Posterior cingulate gyrus (tissue), 11 donors: ENCODE measurements at places on chromosomes 7 and 10.

DNA sequence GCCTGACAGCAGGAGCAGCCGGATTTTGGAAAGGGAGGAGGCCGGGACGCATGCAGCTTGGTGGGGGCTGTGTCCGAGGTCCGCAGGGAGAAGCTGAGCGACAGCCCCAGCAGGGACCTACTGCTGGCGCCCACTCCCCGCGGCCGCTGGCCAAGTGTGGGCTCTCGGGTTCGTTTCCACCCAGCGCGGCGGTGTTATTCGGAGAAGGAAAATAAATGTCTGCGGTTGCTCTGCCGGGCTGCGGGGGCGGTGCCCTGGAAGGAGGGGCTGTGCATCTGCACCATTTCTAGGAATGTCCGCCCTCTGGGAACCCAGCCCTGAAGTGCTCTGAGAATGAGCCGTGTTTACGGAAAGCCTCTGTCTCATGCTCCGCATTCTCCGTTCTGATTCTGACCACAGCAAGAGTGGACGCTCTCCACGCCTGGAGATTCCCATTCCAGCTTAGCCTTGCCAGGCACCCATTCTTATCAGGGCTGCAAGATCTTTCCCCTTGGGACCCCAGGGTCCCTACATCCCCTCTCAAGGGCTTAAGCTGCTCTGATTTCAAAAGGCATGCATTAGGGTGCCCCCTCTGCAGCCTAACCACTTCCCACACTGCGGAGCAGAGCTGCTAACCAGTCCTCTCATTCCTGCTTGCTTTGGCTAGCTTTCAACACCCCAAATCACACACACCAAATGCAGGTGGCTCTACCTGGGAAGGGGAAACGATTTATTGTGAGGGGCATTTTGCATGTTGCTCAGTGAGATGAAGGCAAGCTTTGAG, 256.6 kb upstream of the GLI3 start:
- DNase-seq = peak; percentile 93

DNA sequence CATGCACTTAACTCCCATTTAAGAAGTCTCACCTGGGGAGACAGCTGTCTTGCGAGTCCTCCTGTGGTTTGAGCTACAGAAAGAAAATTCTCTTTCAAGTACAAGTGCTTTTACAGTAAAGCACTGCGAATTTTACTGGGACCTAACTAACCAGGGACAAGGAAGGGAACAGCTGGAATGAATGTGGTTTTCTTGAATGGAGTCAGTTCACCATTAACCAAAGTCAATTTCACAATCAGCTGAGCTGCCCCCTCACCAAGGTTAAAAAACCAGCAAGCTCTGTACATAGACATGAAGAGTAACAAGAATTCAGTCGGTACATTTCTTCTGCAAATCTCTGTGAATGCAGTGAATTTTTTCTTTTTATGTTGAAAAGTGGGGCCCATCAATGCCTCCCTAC, 56.3 kb downstream of the GFRA1 start:
- no peak for DNase-seq

GRCh38 chr10:61951144-61951483, 49.6 kb downstream of the ARID5B start:
- DNase-seq = no peak

GRCh38 chr7:158447506-158448171, 140.0 kb downstream of the PTPRN2 start:
- no peak for DNase-seq

DNA sequence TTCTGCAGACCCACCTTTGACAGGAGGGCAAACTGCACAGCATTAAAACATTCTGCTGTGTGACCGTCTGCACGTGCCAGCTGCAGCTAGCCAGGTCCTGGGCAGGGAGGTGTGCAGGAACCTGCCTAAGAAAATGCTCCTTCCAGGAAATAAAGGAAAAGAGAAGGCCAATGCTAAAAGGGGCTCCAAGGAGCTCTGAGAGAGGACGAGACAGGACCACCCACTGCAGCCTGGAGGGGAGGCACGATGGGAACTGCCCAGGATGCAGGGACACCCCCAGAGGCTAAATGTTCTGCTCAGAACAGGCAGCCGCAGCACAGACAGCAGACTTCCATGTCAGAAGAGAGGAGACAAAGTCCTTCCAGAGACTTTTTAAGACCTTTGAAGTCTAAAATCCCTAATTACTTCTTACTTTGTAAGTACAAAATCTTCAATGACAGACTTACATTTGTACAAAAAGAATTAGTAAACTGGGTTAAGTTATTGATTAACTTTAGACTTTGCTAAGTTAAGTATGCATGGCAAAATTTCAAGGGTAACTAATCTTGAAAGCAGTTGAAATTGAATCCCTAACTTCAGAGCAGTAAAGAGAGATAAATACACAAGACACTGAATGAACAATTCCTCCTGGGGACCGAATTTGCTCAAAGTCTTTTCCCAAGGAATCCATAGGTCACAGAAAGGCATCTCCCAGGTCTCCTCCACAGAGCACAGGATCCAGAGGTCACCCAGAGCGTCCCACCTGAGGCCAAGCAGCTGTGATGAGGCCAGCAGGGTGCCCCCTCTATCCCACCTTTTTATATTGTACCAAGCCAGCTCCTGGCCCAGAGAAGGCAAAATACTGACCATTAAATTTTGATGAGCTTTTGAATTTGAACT, 21.5 kb downstream of the HSPA12A start:
- DNase-seq = no peak

- DNase-seq = peak; percentile 76
These were observed 104.4 kb downstream of the PTPRE start for GRCh38 chr10:128011059-128011979.

DNA sequence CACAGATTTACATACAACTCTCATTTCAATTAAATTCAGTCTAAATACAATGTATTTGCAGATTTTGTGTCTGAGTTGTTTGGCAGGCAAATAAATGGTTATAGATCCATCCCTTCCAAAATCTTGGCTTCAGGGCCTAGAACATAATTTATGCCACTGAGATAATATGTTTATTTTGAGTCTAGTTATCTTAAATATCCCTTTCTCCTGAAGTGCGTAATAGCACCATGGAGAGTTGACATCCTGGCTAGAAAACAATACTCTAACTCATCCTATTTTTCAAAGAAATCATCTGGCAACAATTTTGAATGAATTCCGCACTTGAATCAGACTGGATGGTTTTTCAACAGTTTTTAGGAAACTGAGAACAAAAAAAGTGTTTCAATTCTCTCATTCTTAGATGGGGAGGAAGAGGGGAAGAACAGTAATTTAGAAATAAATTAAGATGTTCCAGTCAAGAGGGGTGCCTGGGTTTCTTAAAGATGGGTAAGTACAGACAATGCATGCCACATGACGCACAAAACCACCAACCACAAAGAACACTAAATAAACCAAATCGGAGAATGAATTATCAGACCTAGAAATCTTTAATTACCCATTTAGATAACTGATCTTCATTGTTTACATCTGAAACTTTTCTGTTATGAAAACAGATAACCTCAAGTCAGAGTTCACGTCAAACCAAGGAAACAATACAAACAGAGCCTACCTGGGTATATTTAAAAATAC, 228.7 kb upstream of the PTN start:
- no peak for DNase-seq

DNA sequence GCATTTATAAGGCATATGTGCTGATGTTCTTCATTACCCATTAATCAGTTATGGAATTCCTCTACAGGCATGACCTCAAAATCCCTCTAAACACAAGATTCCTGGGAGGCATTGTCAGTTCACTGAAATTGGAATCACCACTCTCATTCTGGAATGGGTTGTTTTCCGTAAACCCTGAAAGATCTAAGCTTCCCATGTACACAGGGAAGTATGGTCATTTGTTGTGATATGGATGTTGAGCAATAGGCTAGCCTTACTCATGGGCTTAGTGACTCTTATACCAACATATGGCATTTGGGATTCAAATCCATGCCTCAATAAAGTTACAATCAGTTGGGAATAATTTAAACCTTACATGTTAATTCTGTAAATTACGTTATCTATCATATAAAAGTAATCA, 258.0 kb downstream of the XPNPEP1 start:
- DNase-seq = no peak

GRCh38 chr7:147564786-147565476, 1025.6 kb upstream of the C7orf33 start:
- DNase-seq = no peak
